ENCODE measurements at places on chromosomes 4 and X. TPM values are rescaled to one million over a fixed set of nuclear protein-coding genes. Genes with fewer than 3 reads are reported as not detected.

ZNF157 gene
- total RNA-seq = 0.19 TPM

HOPX gene
- 208 TPM for total RNA-seq

MAGEA3 gene
- total RNA-seq = not detected

COPS4 gene
- total RNA-seq = 33.1 TPM

TMPRSS11F gene
- total RNA-seq = not detected

SLIT2 gene
- total RNA-seq = not detected

DNAAF6 gene
- not detected for total RNA-seq
